Type B pancreatic cell (in vitro differentiated cells): ENCODE measurements at places on chromosomes 5 and 9. TPM values are rescaled to one million over a fixed set of nuclear protein-coding genes. Genes with fewer than 3 reads are reported as not detected.

The ADAMTS6 gene
- total RNA-seq: 3.0 and 4.2 TPM in 2 replicates

The PFN3 gene
- not detected in 2 replicates for total RNA-seq

The JAKMIP2 gene
- 2.7 and 13.8 TPM in 2 replicates for total RNA-seq

The SYNPO gene
- total RNA-seq: 2.8 and 24.5 TPM in 2 replicates

The GRIA1 gene
- total RNA-seq: 0.86 and 18.0 TPM in 2 replicates

The RLN2 gene
- total RNA-seq: 1.5 TPM in 1 of 2 replicates, not detected in the other

The INSYN2B gene
- 1.5 TPM in 1 of 2 replicates, not detected in the other for total RNA-seq

The OMD gene
- total RNA-seq: not detected in 2 replicates

The NDUFA8 gene
- total RNA-seq: 65.4 and 68.7 TPM in 2 replicates

The ECSCR gene
- not detected in 2 replicates for total RNA-seq

The NME5 gene
- 4.3 and 7.8 TPM in 2 replicates for total RNA-seq

The PCDHA4 gene
- 10.7 and 17.7 TPM in 2 replicates for total RNA-seq

The SPINK4 gene
- total RNA-seq: not detected in 2 replicates

The PCDHGB1 gene
- total RNA-seq: 1.1 and 1.8 TPM in 2 replicates

The KLHL3 gene
- 7.5 and 9.7 TPM in 2 replicates for total RNA-seq

The ENTREP1 gene
- total RNA-seq: 3.0 and 4.1 TPM in 2 replicates

The TTC39B gene
- 7.8 and 8.5 TPM in 2 replicates for total RNA-seq

The ANKDD1B gene
- total RNA-seq: 0.93 and 1.6 TPM in 2 replicates

The GRM6 gene
- total RNA-seq: not detected in 2 replicates

The SMIM32 gene
- total RNA-seq: 12.8 and 17.0 TPM in 2 replicates

The CDC14B gene
- 24.8 and 25.5 TPM in 2 replicates for total RNA-seq

The THG1L gene
- 9.9 and 13.6 TPM in 2 replicates for total RNA-seq

The CCL19 gene
- total RNA-seq: not detected in 2 replicates

The ZNF474 gene
- 0.24 and 1.9 TPM in 2 replicates for total RNA-seq
